Panc1 (cell line): ENCODE measurements at places on chromosomes 3 and 15. TPM values are rescaled to one million over a fixed set of nuclear protein-coding genes. Genes with fewer than 3 reads are reported as not detected.

DNA sequence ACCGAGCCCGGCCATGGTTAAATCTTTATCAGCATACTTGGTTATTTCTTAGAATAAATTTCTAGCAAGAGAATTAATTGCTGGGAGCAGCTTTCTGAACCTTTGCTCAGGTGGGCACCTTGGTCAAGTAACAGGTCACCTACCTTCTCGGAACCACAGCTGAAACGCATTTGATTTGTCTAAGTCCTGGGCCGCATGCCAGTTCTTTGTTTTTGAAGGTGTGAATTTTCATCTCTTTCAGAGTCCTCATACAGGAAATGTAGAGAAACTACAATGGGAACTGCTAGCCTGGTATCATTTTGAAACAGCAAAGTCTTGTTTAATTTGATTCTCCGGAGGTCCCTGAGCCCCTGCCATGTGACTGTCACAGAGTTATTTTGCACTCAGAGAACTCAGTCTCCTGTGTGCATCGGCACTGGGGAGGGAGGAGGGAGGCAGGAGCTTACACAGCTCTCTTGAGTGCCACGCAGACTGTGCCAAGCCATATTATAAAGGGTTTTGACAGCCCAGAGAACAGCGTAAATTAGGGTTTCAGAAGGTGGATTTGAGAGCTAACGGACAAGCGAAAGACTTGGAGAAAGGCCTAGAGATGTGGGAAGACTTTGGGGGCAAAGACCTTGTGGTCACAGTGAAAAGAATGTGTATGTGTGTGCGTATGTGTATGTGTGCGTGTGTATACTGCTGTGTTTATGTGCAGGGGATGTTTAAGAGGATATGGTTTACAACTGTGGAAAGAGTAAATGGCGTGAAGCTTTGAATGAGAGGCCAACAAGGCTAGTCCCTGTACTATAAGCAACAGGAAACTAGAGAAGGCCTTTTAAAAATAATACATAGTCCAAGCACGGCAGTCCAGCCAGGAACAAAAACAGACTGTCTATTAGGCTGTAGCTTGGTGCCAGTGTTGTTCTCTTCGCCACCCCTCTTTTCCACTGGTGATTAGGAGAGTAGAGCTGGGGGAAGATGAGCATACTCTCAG, 61.8 kb upstream of the ATP13A3 start:
- DNase-seq, result no peak

DNA sequence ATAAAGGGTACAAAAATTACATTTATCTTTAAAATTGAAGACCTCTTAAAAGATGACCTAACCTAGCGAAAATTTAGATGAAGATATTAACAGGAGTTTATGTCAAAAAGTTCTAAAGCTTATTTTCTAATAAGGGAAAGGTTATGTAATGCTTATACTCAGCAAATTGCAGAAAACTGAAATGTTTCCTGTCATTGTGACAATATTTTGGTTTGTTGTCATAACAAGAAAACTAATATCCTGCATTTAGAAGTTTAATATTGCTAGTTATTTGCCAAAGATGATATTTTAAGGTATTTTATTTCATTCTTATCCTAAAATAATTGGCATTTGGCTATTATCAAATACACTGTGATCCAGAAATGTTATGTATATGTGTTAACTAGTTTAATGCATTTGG, 294.5 kb downstream of the C3orf38 start:
- no peak for DNase-seq

- no peak for DNase-seq
These were observed 145.5 kb downstream of the GMNC start for GRCh38 chr3:190716961-190717360.

- no peak for DNase-seq
These were observed 341.4 kb downstream of the OTOL1 start for GRCh38 chr3:161838021-161838420.

- DNase-seq, result no peak
These were observed 11.9 kb downstream of the ACTC1 start for GRCh38 chr15:34783431-34783830.

DNA sequence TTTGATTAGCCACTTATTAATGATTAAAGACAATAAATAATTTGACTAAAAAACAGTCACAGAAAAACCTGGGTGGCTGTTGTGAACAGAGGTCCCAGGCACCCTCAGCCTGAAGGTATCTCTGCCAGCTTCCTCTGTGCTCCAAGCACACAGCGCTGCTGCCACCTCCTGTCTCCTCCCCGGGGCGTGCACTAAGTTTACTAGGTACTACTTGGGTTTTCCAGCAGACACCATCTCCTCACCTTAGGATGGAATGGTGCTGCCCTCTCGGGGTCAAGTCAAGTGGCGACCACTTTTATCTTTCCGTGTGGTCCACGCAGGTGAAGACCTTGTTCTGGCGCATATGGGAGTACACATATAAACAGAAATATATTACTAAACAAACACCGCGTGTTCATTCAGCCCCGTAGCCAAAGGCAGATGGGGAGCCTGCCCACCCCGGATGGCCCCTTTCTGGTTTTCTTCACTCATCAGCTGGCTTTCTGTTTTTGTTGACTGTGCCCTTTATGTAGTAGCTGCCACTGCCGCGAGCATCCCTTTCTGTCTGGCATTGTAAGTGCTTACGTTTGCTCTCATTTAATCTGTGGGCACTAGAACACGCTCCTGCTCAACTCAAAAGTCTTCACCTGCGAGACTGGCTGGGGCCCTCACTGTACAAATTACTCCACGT, 128.0 kb downstream of the LRIG1 start:
- no peak for DNase-seq

- no peak for DNase-seq
These were observed 50.0 kb upstream of the DGKG start for GRCh38 chr3:186411994-186412393.

GRCh38 chr15:34125945-34126344, 24.1 kb downstream of the PGBD4 start:
- DNase-seq, result no peak

DNA sequence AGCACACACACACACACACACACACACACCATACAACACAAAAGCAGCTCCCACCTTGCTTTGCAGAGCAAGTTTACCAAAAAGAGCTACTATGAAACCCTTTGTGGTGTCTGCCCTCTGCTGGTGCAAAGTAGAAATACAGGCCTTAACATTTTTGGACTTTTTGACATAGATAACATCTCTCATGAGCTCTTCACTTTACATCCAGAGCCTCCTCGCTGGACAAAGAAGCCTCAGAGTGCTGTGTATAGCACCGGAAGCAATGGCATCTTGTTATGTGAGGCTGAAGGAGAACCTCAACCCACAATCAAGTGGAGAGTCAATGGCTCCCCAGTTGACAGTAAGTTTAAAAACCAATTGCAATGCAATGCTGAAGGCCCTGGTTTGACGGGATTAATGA, 157.9 kb downstream of the CHL1 start:
- DNase-seq, result peak; percentile 41

- DNase-seq, result no peak
These were observed 33.3 kb downstream of the EMC4 start for GRCh38 chr15:34258151-34258550.

DNA sequence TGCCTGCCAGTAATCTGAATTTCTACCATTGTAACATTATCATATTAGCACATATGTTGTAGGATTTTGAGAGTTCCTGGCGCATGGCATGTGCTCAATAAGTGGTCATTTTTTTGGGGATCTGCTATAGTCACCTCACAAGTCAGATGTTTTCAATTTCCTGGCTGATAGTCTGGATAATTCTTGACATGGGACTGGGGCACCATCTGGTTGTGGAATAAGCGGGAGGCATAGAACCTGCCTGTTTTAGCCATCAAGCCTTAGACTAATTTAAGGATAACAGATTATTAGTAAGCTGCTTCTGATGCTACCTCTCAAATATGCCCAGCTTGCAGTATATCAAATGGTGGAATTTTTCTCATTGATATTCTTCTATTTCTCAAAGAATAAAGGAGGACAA, 39.1 kb downstream of the GASK1A start:
- no peak for DNase-seq

DNA sequence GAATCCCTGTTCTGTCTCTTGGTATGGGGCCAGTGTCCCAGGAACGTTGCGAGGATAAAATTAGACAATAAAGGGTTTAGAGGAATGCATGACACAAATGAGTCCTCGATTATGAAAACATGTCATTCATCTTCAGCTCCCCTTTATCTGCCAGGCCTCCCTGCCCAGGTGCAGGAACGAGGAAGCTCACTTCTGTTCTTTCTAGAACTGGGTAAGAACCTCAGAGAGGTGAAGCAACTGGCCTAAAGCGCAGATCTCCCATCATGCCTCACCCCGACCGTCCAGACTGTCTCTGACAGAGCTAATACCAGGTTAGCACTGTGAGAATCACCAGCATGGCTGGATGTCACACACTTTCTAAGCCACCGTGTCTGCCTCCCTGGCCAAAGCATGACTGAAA, 1.5 kb upstream of the ITIH1 start:
- no peak for DNase-seq

DNA sequence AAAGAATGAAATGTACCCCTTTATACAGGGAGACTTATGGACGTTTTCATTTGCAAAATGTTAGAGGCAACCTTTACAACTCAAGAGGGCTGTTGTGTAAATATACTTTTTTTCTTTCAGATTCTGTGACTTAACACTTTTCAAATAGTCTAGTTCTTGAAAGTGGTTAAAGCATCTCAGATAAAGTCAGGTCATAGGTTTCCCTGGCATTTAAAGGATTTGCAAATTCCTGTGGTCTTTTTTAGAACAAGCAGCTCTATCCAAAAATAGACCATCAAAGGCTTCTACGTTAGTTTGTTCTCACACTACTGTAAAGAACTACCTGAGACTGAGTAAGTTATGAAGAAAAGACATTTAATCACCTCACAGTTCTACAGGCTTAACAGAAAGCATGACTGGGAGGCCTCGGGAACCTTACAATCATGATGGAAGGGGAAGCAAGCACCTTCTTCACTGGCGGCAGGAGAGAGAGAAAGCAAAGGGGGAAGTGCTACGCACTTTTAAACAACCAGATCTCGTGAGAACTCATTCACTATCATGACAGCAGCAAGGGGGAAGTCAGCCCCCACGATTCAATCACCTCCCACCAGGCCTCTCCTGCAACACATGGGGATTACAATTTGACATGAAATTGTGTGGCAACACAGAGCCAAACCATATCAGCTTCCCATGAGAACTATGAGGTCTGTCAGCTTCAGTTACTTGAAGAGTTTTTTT, 23.3 kb upstream of the GABRR3 start:
- DNase-seq, result no peak

DNA sequence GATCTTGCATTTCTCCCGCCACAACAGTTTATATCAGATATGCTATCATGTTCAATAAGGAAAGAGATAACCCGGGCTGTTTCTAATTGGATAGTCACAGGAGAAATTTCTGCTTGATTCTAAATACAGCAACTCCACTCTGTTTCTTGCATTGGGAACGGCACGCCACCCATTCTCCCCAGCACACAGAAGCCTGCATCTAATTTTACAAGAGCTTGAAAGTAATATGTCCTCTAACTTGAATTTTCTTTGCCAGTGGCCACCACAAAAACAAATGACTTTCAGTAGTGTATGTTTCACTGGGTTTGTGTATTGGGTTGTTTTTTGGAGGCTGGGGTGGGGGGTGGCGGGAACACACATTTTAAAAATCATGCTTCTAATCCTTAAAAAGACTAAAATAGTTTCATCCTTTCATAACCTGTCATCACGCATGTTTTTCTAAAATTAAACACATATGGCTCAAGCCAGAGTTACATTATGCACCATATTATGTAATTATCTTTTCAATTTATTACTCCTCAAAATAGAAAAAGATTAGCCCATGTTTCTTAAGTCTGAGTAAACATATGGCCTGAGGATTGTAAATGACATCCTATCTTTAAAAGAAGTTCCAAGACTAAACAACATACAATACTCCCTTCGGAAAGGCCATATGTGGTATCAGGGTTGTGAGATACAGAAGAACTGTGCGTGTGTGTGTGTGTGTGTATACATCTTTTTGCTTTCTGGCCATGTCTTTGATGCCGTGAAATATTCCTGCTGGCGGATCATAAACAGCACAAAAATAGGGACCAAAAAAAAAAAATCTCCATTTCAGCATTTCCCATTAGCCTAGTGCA, 176.3 kb downstream of the FOXP1 start:
- no peak for DNase-seq

GRCh38 chr3:81295906-81296577, 465.4 kb downstream of the GBE1 start:
- DNase-seq, result no peak

- no peak for DNase-seq
These were observed 554 bp downstream of the CHST13 start for GRCh38 chr3:126524429-126524988.

Gene RBP2
- not detected for total RNA-seq

Gene RASGRF1
- 0.59 TPM for total RNA-seq

Gene FEZF2
- total RNA-seq, result not detected

Gene UACA
- total RNA-seq, result 303 TPM

Gene MST1R
- 27.5 TPM for total RNA-seq

Gene ACOX2
- total RNA-seq, result 3.2 TPM

Gene FAM43A
- 51.4 TPM for total RNA-seq
